Lower lobe of right lung (tissue), 2 donors: ENCODE measurements at places on chromosomes 11 and 22. TPM values are rescaled to one million over a fixed set of nuclear protein-coding genes. Genes with fewer than 3 reads are reported as not detected.

DNA sequence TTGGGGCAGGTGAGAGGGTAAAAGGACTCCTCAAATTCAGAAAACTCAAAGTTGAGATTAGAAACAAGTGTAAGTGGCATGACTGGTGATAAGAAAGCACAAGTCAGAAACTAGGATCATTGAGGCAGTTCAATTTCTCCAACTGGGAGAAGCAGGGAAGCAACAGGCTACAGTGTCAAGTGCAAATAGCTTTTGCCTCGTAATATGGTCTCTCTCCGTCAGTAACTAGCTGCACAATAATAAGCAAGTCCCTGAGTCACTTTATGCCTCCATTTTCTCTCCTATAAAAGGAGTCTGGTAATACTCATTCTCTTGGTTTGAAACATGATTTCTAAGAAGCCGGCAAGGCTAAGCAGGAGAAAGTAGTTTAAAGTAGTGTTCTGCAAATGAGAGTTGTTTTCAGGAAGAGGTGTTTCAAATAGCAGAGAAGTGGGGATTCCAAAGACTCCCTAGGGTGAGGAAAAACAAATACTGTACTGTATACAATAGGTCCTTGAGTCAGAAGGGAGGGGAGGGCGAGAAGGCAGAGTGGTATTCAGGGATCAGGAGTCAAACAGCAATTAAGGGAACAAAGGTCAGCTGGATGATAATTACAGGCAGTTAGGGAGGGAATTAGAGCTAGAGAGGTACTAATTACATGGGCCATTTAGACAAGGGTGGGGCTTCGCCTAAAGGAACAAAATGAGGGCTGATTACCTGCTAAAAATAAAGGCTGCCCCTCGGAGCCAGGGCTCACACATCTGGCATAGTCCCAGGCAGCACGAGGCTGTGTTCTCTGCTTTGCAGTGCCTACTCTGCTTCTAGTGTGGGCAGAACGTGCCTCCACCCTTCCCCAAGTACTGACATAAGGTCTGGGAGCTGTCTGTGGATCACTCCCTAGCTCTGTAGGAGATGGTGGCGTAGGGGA is 96.0 kb upstream of the BDNF start:
- H3K4me3 ChIP-seq = no peak overlapping the region
- no peaks in the 10 kb centered on the region for H3K36me3 ChIP-seq
- DNase-seq = no peak
- H3K27me3 ChIP-seq = no peaks in the 10 kb centered on the region
- no peaks in the 10 kb centered on the region for H3K4me1 ChIP-seq
- H3K27ac ChIP-seq = no peak overlapping the region

GRCh38 chr11:122852074-122852795 is 13.9 kb downstream of the CRTAM start:
- H3K4me3 ChIP-seq = no peak overlapping the region
- DNase-seq = no peak
- no peaks in the 10 kb centered on the region for H3K4me1 ChIP-seq

DNA sequence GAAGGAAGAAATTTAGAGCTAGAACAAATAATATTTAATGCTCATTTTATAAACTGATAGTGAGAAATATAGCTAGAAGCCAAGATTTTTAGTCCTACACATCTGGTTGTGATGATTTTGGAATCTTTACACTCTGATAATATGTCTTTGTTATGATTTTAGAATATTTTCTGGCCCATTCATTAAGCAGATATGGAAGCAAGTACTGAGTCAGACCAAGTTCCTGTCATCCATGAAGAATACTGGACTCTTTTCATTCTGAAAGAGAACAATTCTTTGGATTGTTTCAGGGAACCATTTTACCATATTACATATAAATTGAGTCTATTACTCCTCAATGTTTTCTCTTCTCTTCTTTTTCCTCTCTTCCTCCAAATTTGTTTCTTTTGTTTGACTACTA is 227.4 kb downstream of the TMEM135 start:
- H3K4me3 ChIP-seq = no peak overlapping the region
- H3K4me1 ChIP-seq = peaks cover 3% of the 10 kb centered on the region
- no peaks in the 10 kb centered on the region for H3K27me3 ChIP-seq
- no peak overlapping the region for H3K27ac ChIP-seq
- H3K36me3 ChIP-seq = no peaks in the 10 kb centered on the region

- no peaks in the 10 kb centered on the region for H3K27me3 ChIP-seq
- no peaks in the 10 kb centered on the region for H3K4me1 ChIP-seq
- no peak overlapping the region for H3K4me3 ChIP-seq
- no peak overlapping the region for H3K27ac ChIP-seq
Observed at GRCh38 chr11:88680806-88681205, 343.3 kb upstream of the CTSC start.

- H3K36me3 ChIP-seq = no peaks in the 10 kb centered on the region
- no peaks in the 10 kb centered on the region for H3K27me3 ChIP-seq
- no peak for DNase-seq
- peaks cover 3% of the 10 kb centered on the region for H3K4me1 ChIP-seq
Observed at GRCh38 chr11:106990331-106990730, 27.9 kb downstream of the GUCY1A2 start.

DNA sequence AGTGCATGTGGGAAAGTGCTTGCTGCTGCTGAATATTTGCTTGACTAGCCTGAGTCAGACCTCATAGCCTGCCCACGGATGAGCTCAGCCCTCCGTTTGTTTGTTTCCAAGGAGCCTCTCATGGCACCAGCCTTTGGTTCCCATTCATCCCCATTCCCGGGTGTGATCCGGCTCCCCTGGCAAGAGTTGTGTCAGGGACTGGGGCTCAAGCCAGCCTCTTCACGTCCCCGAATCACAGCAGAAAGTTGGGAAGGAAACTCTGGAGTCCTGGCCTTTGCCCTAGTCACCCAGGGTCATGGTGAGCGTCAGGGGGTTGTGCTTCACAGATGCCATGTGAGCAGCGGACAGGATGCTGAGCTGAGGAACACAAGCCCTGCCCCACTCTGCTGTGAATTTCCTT is 13.8 kb downstream of the SEC14L3 start:
- H3K36me3 ChIP-seq = no peaks in the 10 kb centered on the region
- no peak for DNase-seq
- H3K27me3 ChIP-seq = peaks cover 3% of the 10 kb centered on the region
- no peaks in the 10 kb centered on the region for H3K4me1 ChIP-seq
- H3K27ac ChIP-seq = no peak overlapping the region

DNA sequence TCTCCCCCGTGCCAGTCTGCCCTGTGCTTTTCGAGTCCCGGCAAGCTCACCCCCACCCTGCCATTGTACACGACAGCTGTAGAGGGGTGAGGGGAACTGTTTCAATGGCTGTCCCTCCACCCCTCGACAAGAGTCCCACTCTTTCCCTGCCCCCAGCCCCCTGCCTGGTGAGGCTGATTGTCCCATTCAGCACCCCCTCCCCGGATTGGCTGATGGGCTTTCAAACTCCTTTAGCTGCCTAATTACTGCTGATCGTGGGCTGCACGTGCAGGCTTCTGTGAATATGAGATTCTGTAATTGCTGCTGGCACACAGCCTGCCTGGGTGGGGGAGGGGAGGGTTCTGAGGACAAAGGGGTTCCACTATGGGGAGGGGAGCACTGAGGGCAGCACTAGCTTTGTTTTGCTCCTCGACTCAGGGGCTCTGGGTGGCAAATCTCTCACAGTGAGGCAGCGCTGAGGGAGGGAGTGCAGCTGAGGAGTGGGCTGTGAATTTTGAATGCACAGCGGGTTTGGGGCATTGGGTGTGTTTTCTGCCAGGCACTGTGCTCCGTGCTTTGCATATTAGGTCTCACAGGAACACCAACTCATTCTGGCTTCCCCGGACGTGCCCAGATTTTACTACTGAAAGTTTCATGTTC is 42.6 kb upstream of the ACCSL start:
- H3K36me3 ChIP-seq = no peaks in the 10 kb centered on the region
- H3K4me3 ChIP-seq = no peak overlapping the region
- H3K4me1 ChIP-seq = no peaks in the 10 kb centered on the region
- H3K27ac ChIP-seq = no peak overlapping the region
- DNase-seq = no peak

- no peak overlapping the region for H3K4me3 ChIP-seq
- DNase-seq = no peak
- no peaks in the 10 kb centered on the region for H3K27me3 ChIP-seq
- H3K4me1 ChIP-seq = no peaks in the 10 kb centered on the region
- H3K36me3 ChIP-seq = no peaks in the 10 kb centered on the region
- H3K27ac ChIP-seq = no peak overlapping the region
Observed at GRCh38 chr22:36999463-36999862, 19.8 kb downstream of the TST start.

MACROD1 gene
- 15.0 TPM for total RNA-seq

ANKK1 gene
- 0.41 TPM for total RNA-seq

GRCh38 chr11:87179621-87180020 is 141.9 kb downstream of the TMEM135 start:
- H3K27me3 ChIP-seq = no peaks in the 10 kb centered on the region
- no peak overlapping the region for H3K4me3 ChIP-seq
- no peaks in the 10 kb centered on the region for H3K4me1 ChIP-seq
- no peak overlapping the region for H3K27ac ChIP-seq
- no peaks in the 10 kb centered on the region for H3K36me3 ChIP-seq

OR8D1 gene
- not detected for total RNA-seq
